Foreskin keratinocyte (primary cell): ENCODE measurements at places on chromosomes 1 and 21.

DNA sequence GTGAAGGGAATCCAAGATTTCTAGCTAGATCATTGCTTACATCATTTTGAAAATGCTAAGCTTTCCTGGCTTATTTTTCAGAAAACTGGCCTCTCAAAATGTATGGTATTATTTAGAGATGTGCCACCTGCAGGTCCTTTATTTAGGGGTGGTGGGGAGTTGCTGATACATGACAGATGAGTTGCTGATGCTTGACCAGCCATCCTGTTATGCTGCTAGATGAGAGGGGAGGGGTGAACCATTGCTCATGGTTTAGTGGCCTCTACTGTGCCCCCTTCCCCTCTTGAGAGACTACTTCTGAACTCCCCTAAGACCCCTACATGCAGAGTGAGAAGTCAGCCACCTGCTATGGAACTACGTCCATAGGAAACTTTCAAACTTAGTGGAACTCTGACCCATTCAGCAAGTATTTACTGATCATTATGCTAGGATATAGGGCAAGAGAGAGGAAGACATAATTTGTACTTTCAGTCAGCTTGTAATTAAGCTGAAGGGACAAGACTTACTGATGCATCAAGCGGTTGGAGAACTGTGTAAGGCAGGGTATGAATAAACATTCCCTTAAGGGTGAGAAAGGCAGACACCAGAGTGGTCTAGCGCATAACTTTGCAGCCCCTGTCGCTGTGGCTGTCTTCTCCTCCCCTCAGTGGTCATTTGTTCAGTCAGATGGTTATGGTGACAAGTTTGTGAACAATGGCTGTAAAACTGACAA is 34.6 kb downstream of the SLAMF6 start:
- DNase-seq = no peak

DNA sequence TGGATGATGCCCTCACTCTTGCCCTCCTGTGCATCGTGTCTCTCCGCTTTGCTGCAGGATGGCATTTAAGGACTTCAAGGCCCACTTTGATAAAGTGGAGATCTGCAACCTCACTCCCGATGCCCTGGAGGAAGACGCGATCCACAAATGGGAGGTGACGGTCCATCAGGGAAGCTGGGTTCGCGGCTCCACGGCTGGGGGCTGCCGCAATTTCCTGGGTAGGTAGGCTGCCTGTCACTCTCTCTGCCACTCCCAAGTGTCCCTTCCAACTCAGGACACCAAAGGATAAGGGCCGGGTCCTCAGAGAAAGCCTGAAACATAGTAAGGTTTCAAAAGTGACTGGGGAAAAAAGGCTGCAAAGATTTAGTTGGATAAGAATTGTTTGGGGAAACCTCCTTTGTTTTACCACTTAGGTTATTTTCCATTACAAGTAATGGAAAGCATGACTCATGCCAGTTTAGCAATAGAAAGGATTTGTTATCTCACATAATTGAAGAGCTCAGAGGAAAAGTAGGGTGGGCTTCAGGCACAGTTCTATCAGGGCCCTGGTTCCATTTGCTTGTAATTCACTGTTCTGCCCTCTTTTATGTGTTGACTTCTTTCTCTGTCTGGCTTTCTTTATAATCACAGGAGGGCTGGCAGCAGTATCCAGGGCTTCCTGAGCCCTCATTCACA is 31.9 kb downstream of the CAPN9 start:
- no peak for DNase-seq

- peak; percentile 42 for DNase-seq
These were observed 28.8 kb upstream of the FMO1 start for GRCh38 chr1:171219346-171220080.

GRCh38 chr1:22118291-22118992 is 24.5 kb downstream of the WNT4 start:
- DNase-seq = no peak

GRCh38 chr1:203170625-203171330 is 4.8 kb downstream of the MYBPH start:
- DNase-seq = peak; percentile 8

- DNase-seq = no peak
These were observed 60.4 kb upstream of the DMRTB1 start for GRCh38 chr1:53398576-53399365.
